ENCODE measurements at places on chromosomes 12 and 14.
A peak's percentile ranks its signal among the peaks of the same experiment; 100 is the strongest.

DNA sequence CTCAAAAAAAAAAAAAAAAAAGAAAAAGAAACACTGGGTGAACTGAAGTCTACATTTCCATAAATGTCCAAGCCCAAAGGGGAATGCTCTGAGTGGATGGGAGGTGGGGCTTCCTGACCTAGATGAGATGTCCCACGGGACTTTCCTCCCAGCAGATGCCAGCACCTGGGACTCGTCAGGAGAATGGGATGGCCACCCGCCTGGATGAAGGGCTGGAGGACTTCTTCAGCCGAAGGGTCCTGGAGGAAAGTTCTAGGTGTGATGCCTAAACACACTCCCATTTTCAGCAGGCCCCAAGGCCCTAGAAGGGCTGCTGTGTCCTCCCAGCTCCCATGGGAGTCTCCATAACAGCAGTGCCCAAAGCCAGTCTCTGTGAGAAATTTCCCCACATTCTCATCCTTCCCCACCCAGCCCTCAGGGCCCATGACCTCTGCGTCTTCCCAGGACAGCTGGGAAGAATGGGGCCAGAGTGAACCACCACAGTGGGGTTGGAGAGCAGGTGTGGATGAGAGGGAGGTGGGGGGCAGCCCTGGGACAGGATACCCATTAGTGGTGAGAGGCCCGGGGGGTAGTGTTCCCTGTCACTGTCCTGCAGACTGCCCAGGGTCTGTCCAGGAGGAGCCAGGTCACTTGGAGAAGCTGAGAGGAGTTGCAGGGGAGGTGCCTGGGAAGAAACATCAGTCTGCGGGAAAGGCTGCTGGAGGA lies 7.1 kb upstream of the CPNE6 start:
- no peak for DNase-seq

GRCh38 chr14:49893309-49894213 lies 679 bp downstream of the ARF6 start:
- DNase-seq = no peak

- no peak for DNase-seq
Observed at GRCh38 chr14:95413289-95414215, 93.8 kb upstream of the CLMN start.

GRCh38 chr12:52914576-52915121 lies 9.8 kb upstream of the KRT8 start:
- no peak for DNase-seq

DNA sequence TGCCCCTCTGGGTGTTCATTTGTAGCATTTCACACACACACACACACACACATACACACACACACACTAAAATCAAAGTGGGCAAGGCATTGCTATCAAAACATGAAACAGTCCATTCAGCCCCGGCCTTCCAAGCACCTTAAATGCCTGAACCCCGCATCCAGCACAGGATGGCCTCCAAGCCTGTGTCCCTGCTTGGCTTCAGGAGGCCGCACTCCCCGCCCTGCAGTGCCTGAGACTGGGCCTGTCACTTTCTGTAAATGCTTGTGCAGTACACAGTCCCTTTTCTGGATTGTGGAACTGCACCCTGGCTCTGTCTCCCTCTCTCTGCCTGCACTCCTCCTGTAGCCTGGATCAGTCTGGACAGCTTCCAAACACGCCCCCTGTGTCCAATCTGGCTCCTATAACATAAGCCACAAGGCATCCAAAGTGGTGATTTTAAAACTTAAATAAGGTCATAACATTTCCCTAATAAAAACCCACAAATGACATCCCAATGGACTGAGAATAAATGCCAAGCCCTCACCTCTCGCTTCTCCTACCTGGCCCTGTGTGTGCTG lies 972.2 kb upstream of the TMEM132C start:
- no peak for DNase-seq

GRCh38 chr14:64245491-64245890 lies 48.7 kb downstream of the ESR2 start:
- no peak for DNase-seq

- no peak for DNase-seq
Observed at GRCh38 chr12:6122201-6122600, 2.3 kb downstream of the VWF start.

DNA sequence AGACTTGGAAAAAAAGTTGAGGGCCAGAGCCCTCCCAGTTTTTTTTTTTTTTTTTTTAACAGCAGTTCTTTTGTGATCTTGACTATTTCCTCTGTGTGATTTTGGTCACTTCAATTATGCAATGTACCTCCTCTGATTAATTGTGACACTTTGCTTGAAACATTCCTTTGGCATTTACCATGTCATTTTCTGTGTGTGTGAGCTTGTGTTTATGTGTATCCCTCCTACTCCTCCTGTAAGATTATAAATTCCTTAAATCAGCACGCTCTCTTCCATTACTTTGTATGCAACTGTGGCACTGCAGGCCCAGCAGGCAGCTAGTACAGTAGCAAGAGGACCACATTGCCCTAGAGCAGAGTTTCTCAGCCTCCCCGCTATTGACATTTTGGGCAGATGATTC lies 33.2 kb upstream of the GALNT16 start:
- no peak for DNase-seq

DNA sequence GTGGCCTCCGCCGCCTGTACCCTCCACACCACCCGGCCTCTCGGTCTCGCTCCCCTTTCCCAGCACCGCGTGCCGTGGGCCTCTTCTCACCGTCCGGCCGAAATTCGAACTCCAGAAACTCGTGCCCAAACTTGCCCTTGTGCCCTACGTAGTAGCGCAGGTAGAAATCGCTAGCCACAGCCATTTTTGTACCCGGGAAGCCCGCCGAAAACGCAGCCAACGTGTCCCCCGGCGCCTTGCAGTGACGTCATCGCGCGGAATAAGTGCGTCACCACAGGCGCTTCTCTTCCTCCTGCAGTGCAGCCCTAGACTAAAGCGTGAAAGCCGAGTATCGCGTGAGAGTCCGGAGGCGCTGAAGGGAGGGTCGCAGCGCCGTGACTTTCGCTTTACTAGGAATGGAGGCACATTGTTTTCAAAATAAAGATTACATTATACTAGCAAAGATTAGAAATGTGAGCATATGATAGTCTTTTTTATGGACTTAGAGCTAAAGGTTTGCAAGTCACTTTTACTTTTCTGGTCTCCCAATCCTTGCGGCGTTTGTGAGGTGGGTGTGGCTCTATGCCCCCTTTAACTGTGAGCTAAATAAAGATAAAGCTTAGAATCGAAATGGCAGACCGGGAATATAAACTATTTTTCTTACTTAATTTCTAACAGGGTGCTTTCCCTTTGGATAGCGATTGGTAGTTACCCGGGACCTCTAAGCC lies at the start of gene MAGOHB:
Gene MAGOHB (minus strand): TSS at position 261 of the 707 bp plus-strand sequence. CDS start 77 bp downstream, at position 184.
- peak; percentile 71 for DNase-seq

DNA sequence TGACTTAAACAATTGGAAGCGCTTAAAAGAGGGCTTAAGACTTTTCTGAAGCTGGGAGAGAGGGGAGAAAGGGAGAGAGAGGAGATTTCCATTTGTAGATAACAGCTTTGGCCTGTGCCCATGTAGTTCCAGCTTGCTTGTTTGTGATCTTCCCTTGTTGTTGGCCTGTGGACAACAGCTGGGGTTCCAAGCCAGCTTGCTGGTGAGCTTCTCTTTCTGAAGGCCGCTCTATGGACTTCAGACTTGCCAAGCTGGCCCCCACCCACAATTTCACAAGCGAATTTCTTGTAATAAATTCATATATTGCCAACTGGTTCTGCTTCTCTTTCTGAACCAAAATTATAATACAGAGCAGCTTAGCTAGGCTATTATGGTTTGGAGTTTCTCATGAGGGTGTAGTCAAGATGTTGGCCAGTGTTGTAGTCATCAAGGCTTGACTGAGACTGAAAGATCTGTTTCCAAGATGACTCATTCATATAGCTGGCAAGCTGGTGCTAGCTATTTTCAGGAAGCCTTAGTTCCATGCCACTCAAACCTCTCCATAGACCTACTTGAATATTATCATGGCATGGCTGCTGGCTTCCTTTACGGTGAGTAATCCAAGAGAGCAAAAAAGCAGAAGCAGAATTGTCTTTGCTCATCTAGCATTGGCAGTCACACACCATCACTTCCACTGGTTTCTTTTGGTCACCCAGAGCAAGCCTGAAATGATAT lies 89.4 kb downstream of the ATP23 start:
- no peak for DNase-seq

DNA sequence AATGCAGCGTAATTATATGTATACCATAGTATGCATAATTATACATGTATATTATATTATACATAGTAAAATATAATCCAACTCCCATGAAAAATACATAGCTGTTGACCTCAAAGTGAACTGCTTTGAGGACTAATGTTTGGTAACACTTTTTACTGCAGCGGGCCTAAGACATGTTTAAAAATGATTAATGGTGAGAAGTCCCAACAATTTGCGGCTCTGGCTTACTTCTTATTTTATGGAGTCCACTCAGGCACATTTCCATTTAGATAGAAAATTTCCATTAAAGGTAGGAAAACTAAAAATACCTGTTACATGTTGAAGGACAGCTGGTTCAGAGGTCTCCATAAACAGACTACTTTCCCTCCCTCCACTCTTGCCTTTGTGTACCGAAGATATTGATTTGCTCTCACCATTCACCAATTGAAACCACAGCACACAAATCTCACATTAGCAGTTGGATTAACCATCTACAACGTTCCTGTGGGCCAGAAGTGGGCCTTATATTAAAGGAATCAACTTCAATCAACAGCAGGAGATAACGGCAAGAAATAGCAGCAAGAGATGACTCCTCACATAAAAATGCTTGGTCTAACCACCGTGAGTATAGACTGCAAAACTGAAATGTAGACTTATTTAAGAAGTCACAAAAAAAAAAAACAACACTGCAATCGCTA lies 14.1 kb upstream of the NT5DC3 start:
- DNase-seq = no peak

DNA sequence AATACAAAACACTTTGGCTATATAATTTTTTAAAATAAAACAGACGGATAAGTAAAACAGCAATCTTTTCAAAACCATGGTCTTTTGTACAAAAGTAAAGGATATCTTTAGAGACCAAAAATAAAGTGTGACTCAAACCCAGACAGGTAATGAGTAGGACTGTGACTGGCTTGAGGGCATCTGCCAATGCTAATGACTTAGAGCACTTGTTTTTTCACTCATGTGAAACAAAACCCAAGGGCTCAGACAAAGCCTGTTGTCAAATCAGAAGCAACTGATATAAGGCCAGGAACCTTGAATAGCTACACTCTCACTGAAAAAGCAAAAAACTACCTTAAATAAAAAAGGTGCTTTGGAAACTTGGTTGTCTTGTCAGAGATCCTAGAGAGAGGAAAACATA lies 357.4 kb downstream of the TMEM117 start:
- DNase-seq = no peak

DNA sequence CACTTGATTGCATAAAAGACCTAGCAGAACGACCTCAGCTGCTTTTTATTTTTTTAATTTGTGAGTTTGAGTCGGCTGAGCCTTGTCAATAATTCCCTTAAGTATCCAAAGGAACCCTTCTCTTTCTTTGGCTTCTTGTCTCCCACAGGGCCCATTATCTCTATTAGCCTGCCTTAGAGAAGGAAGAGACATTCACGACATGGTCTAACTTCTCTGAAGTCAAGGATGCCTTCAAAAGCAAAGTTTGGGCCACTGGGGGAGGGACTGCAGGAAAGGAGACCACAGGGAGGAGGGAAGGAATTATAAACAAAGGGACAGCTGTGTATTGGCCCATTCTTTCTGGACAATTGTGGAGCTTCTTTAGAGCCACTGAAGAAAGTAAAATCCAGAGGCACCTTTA lies 126.4 kb downstream of the BRMS1L start:
- DNase-seq = no peak

DNA sequence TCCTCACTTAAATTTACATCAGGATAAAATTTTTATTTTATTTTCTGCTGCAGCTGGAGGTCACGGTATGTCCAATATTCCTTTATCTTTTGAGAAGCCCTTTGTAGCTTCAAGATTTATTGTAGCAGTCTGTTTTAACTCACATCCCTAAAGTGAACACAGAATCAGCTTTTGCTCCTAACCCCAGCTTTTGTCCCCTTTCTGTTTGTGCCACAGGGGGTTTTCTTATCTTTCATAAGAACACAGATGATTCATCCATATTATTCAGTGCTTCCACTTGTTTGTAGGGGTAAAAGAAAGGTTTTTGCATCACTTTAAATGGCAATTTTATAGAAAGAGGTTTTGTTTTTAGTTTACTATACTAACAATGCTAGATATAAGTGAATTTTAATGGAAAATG lies 21.8 kb upstream of the PIK3C2G start:
- no peak for DNase-seq

GRCh38 chr12:117417004-117417403 lies 55.6 kb upstream of the NOS1 start:
- DNase-seq = no peak

DNA sequence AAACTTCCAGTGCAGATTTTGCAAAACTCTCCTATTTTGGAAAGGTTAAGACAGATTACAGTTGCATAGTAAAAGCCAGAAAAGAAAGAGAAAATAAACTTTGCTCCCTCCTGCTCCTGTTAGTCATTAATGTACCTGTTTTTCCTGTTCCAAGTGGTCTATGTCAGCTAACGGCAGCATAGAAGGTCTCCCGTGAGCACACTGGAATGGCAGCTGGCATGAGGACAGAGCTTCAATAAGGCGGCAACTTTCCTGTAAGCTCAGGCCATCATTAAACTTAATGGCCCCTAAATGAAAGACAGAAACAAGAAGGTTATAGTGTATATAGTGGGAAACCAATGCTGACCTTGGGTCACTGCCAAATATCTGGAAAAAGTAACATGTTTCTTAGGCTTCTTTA lies 16.0 kb downstream of the EIF2B2 start:
- DNase-seq = no peak

DNA sequence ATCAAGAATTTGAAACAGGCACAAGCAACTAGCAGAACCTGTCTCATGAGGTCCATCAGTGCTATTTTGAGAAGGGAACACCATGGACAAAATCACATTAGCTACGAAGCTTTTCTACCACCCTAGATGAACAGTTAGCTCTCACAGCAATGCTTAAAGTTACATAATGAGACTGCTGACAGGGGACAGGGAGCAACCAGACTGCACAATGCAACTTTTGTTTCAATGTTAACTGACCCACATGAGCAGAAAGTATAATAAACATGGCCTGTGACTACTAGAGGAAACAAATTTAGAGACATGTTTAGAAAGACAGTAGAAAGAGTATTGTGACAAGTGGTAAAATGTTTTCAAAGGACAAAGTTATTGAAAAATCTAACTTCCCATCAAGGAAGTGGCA lies 282.8 kb downstream of the CEP128 start:
- no peak for DNase-seq

- DNase-seq = peak; percentile 55
Observed at GRCh38 chr14:91244501-91244901, at the start of gene GPR68. TSS of gene GPR68 (minus strand) at chr14:91244704. CDS start at chr14:91235050, 9,654 bp downstream.

DNA sequence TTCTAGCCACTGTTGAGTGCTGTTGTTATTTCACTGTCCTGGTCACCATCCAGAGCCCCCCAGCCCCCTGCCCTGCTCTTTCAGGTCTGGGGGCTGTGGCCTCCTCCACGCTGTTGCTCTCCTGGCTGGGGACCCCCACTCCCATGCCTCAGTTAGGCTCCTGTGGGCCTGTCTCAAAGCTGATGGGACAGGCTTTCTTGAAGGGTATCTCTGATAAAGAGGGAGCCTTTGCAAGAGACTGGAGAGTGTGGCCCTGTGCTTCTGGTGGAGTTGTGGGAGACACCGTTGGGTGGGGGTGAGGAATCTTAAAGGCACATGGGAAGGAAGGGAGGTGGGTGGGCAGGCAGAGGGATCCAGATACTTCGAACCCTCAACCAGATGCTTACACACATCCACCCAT lies 12.2 kb upstream of the KRT86 start:
- DNase-seq = no peak

GRCh38 chr14:92564344-92565039 lies 50.9 kb downstream of the RIN3 start:
- DNase-seq = no peak

Measured in DMS 273 treated with DMSO at 0.1 percent for 48 hours (cell line).